Activated naive CD8-positive, alpha-beta T cell treated with anti-CD3 and anti-CD28 coated beads, Interleukin-2, amount 50 U/mL, for 16 hours (primary cell): ENCODE measurements at places on chromosomes 3 and 15.

DNA sequence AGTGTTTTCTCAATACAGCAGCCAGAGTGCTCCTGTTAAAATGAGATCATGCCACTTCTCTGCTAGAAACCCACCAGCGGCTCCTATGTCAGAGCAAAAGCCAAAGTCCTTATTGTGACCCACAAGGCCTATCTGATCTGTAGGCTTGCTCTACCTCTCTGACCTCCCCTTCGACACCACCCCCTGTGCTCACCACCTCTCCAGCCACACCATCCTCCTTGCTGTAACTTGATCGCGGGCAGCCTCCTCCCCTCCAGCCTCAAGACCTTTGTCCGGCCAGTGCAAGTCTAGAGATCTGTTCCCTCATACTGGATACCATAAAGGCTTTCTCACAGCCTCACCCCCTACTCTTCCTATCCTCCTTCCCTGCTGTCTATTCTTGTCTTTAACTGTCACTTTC lies 1.9 kb upstream of the IGDCC4 start:
- DNase-seq: no peak

DNA sequence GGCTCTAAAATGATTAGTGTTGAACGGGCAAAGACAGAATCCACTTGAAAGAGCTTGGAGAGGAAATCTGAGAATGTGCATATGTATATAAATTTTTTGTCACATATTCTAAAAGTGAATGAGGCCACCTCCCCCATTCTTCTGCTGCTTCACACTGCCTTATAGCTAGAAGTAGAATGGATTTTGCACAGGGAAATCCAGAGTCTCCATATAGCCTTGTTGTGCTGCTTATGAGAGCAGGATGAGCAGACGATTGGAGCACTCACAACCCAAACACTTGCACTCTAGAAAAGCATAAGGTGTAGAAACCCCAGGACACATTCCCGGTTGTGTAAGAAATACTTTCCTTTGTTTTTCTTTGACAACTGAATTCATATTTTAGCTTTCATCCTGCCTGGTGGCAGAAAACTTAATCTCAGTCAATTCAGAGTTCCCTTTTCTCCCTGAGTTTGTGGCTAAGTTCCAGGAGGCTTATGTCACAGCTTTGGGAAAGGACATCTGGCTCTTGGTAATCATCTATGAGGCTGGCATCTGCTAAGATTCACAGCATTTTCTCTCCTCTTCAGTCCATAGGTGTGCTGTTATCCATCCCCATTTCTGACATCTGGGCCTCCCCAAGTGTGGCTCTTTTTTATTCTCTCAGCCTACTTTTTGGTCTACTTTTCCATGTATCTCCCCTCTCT lies 188.4 kb upstream of the PFN2 start:
- no peak for DNase-seq

DNA sequence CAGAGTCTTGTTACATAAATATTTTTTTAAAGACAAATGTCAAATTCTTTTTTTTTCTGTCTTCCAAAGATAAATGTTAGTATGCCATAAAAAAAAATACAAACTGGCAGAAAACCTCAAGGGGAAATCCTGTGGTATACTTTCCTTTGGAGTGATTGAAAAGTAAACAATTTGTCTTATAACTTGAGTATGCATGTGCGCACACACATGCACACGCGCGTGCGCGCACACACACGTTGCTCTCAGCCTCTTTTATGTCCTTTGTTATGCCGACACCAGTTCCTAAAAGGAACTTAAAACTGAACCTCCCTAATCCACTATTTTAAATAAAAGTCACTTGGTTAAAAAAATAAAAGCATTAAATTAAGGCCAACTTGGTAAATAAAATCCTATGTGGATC lies 58.1 kb downstream of the TGFBR2 start:
- DNase-seq: no peak

GRCh38 chr15:77528290-77528967 lies 104.3 kb downstream of the LINGO1 start:
- no peak for DNase-seq

DNA sequence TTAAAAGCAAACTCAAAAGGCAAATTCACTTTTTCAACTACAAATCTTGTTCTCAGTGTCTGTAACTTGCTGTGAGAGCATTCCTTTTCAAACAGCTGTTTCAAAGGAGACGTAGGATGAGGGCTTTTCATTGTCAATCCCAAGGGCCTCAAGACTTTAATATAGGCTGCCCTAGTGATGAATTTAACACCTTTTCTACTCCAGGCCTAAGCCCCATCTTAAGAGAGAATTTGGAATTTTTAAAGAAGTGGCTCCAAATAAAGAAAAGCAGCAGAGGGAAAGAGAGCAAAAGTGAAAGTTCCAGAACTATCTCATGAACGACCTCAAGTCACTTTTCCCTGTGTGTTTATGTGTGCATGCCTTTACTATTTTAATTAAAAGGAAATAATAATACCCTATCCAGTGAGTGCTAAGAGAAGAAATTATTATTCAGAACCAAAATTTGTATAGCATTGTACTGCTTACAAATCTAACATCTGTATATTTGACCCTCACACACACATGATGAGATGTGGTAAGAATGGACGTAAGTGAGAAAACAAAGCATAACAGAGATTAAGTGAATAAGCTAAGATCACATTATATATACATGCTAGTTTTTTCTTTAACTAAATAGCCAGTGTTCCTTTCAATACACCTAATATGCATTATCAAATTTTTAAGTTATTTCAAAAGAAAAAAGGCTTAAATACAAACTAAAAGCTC lies 196.4 kb downstream of the VGLL3 start:
- DNase-seq: no peak

DNA sequence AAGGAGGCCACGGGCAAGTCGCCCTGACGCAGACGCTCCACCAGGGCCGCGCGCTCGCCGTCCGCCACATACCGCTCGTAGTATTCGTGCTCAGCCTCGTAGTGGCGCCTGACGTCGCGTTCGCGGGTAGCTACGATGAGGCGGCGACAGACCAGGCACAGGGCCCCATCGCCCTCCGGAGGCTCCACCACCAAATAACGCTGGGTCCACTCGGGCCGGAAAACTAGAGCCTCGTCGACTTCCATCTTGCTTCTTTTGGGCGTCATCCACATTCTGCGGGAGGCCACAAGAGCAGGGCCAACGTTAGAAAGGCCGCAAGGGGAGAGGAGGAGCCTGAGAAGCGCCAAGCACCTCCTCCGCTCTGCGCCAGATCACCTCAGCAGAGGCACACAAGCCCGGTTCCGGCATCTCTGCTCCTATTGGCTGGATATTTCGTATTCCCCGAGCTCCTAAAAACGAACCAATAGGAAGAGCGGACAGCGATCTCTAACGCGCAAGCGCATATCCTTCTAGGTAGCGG lies at the start of gene EPM2AIP1:
Gene EPM2AIP1, minus strand, starts transcription at position 326 of the 520 bp plus-strand sequence. Its CDS starts 54 bp downstream, at position 272.
- no peak for DNase-seq

- no peak for DNase-seq
Observed at GRCh38 chr3:26353097-26353496, 269.5 kb upstream of the LRRC3B start.

DNA sequence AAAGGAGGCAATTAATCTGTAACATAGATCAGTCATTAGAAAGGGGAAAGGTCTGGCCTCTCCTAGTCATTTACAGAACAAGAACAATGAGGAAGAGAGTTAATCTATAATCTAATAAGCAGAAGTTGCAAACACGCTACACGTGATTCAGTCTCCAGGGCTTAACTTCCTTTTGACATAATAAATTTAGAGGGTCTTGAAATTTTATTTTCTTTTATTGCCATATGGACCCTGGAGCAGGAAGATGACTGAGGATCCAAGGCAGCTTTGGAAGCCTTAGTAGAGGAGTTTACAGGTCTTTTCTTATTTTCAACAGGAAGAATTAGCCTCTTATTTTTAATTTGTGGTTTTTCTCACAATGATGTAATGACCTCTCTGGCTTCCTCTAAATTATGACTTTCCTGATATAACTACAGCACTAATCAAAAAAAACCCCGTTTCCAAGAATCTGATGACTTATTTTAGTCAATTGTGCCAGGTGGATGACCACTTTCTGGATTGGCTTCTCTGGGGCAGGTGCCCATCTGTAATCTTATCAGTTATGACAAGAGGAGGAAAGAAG lies 32.2 kb downstream of the ADGRG7 start:
- DNase-seq: no peak

- no peak for DNase-seq
Observed at GRCh38 chr3:141280690-141281089, 49.1 kb downstream of the PXYLP1 start.

- DNase-seq: no peak
Observed at GRCh38 chr15:75723171-75723846, 10.7 kb upstream of the CSPG4 start.

DNA sequence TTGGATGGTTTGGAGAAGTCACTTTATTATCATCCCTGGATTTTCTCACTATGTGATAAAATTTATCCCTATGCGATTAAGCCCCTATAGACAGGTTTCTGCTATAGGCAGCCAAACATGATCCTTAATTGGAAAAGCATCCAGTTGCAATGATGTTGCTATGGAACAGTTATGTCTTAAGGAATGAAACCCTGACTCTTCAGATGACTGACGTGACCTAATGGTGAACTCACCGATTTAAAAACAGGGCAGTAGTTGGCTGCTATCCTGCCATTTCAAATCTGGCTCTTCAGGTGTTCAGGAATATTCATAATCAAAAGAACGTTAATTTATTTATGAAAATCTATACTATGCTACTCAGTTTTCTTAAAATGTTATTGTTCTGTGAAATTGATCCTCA lies 106.8 kb upstream of the ROBO1 start:
- DNase-seq: no peak

GRCh38 chr15:77163781-77164384 lies 93.0 kb upstream of the TSPAN3 start:
- no peak for DNase-seq

DNA sequence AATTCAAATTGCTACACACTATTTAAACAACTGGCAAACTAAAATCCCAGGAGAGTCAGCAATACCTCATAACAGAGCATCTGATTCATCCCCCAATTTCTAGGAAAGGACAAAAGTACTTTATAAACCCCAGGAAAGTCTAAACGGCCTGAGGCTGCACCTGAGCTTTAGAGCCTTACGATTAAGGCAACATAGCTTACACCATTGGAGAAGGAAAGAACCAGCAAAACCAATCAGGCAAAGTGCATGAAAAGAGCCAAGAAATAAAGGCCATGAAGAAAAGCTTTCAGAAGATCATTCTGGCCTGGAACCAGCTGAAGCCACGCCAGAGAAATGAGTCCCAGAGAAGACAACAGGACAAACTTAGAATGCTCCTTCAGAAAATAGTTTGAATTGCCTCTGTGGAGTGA lies 48.1 kb downstream of the PTPN9 start:
- no peak for DNase-seq

GRCh38 chr3:71083726-71084131 lies 499.8 kb downstream of the FOXP1 start:
- DNase-seq: no peak

DNA sequence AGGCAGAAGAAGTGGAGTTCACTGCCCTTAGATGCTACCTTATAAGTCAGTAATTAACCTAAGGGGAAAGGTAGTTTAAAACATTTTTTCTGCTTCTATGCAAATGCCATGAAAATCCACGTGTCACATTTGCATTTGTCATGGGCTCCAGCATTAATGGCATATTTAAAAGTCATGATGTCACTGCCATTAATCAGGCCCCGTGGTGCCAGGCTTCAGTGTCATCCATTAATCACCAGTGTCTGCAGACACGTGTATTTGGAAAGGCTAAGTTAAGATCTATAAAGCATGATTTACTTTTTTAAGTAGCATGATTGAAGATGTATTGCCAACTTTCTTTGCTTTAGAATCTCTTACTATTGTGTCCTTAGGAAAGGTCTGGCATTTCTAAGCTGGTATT lies 857.8 kb downstream of the TUSC7 start:
- no peak for DNase-seq

GRCh38 chr3:126319701-126320295 lies 37.4 kb downstream of the KLF15 start:
- DNase-seq: no peak

GRCh38 chr15:77851691-77852090 lies 219.0 kb upstream of the LINGO1 start:
- no peak for DNase-seq

GRCh38 chr3:46716461-46717441 lies 918 bp downstream of the PRSS50 start:
- DNase-seq: no peak
